CD4-positive, alpha-beta memory T cell (primary cell): ENCODE measurements at places on chromosomes 7 and 10.

- no peak for DNase-seq
Measured at GRCh38 chr7:120743128-120743527, 114.8 kb downstream of the TSPAN12 start.

DNA sequence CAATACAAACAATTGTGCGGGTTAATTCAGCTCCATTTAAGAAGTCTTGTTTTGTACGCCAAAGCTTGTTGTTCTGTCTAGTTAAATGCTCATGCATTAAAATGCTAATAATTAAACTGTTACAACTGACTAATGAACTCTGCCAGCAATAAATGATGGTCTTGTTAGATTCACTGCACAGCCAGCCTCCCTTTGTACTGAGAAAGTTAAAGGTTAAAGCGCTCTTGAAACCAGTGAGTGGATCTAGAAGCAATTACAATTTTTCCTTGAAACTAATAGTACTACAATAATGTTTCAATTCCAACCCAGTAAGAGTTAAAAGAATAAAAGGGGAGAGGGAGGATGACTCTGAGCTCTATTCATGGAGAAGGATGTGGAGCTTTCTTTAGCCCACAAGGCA lies 233.0 kb downstream of the EMX2 start:
- no peak for DNase-seq

DNA sequence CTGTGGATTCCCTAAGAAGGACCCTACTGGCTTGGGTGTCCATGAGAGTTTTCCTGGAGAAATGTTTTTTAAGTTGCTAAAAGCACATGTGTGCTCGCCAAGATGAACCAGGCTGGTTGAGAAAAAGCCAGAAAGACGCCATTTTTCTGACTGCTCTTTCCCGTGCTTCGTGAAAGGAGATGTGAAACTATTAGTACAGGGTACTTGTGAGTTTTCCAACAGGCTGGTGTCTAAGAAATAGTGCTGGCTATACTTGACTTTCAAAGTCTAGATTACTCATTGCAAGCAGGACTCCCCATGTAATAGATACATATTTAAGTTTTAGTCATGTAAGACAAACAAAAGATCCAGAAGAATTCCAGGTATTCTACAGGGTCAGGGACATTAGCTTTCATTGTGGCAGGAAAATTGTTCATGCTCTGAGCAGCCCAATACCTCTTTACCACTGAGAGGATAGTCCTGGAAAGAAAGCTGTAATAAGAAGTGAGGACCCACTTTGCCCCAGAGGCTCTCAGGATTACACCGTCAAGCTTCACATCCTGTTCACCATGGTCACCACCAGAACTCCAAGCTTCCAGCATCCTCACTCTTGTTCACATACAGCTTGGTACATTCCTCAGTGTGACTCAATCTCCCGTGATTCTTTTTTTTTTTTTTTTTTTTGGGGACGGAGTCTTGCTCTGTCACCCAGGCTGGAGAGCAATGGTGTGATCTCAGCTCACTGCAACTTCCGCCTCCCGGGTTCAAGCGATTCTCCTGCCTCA lies 43.8 kb upstream of the ICA1 start:
- no peak for DNase-seq

DNA sequence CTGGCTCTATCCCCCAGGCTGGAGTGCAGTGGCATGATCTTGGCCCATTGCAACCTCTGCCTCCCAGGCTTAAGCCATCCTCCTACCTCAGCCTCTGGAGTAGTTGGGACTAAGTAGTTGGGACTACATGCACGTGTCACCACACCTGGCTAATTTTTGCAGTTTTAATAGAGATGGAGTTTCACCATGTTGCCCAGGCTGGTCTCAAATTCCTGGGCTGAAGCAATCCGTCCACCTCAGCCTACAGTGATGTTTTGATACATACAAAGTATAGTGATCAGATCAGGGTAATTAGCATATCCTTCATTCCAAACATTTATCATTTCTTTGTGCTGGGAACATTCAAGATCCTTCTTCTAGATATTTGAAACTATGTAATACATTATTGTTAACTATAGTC lies 22.5 kb upstream of the TNKS2 start:
- DNase-seq, result no peak
